ENCODE measurements at places on chromosomes 11 and 22. TPM values are rescaled to one million over a fixed set of nuclear protein-coding genes. Genes with fewer than 3 reads are reported as not detected.

DNA sequence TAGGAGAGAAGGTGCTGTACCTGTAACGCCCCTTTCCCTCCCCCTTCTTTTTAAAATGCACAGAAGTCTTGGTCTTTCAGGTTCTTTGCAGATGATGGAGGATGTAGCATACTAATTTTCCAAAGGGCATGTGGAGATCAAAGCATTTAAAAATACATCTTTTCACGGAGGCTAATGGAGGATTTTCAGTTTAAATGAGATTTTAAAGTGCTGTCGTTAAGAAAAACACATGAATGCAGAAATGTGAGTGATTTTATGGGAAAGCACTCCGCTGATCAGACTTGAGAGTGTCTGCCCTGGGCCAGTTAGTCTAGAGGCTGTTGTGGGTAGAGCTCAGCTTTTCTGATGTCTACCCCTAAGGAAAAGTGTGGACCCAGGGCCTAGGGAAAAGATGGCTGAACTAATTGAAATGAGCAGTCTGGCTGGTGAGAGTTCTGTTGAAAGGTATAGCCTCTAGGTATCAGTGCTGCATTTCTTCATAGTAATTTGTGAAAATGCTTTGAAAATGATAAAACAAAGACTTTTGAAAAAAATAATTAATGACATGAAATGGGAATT is 2.5 kb downstream of the AMOTL1 start:
- no peak for DNase-seq

- DNase-seq: peak; percentile 81
Observed at GRCh38 chr11:62671608-62672389, at the start of the genes LBHD1 and UQCC3. Gene LBHD1 (minus strand): TSS chr11:62672267. CDS start chr11:62670031, 2,236 bp downstream. Gene UQCC3 (plus strand): TSS chr11:62671673. CDS start chr11:62671746, 73 bp downstream.

GRCh38 chr22:47064016-47064415 is 301.6 kb downstream of the TBC1D22A start:
- DNase-seq: no peak

- no peak for DNase-seq
Observed at GRCh38 chr11:35566181-35566580, 40.8 kb upstream of the PAMR1 start.

DNA sequence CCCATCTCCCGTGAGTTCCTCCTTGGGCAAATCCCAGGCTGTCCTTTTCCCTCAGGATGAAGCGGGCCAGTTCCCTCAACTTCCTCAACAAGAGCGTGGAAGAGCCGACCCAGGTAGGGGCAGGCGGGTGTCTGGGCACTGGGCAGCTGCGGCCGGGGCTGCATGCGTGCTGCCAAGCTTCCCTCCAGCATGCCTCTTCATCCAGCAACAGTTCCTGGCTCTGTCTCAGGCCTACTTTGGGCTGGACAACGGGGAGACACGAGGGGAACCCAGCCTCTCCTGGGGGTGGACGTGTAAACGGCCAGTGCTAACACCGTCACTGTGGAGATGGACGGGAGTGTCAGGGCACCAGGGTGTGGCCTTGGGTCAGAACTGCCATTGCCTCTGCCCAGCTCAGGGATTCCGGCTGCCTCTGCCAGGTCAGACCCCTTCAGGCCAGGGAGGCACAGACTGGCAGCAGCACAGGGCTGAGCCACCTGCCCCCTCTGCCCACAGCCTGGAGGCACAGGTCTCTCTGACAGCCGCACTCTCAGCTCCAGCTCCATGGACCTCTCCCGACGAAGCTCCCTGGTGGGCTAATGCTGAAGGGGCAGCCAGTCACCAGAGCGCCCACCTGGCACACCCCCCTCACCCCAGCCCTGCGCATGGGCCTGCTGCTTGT is 1.9 kb upstream of the RAB1B start:
- DNase-seq: no peak

GRCh38 chr11:43833657-43834073 is 47.0 kb upstream of the ALKBH3 start:
- no peak for DNase-seq

- no peak for DNase-seq
Observed at GRCh38 chr11:85945788-85946187, 90.6 kb downstream of the CCDC83 start.

The GAS2L1 gene
- total RNA-seq: 19.4 TPM

- no peak for DNase-seq
Observed at GRCh38 chr11:125346179-125346530, 149.9 kb downstream of the FEZ1 start.

GRCh38 chr11:128707681-128708080 is 13.8 kb downstream of the FLI1 start:
- no peak for DNase-seq

- DNase-seq: no peak
Observed at GRCh38 chr11:128040603-128041002, 546.8 kb downstream of the ETS1 start.

GRCh38 chr11:110128161-110128560 is 35.0 kb downstream of the ZC3H12C start:
- no peak for DNase-seq

DNA sequence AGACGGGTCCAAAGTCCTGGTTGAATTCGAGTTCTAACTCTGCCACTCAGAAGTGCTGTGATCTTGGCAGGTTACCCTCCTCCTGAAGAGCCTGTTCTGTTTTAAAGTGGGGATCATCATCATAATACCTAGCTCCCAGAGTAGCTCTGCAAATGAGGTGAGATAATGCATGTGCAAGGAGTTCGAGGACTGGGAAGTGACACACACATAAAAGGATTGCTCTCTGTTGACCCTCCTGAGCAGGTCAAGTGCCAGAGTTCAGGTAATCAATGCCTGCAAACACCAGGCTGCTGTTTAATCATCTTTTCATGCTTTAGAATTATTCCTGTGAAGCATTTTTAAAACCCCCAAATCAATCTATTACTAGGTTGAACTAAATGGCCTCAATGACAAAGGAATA is 19.9 kb downstream of the RCN1 start:
- DNase-seq: no peak

DNA sequence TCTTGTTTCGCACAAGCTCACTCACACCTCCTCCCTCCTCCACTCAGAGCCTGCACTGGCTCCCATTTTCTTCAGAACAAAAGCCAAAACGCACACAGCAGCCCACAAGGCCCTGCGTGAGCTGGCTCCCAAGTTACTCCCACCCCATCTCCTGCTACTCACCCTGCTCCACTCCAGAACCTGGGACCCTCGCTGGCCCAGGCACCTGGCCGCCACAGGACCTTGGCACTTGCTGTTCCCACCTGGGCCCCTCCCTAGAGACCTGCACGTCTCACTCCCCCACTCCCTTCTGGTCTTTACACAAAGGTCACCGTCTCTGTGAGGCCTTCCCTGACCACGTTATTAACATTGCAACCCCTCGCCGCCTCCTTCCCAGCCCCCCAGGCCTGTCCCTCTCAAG is 945 bp upstream of the MFNG start:
- no peak for DNase-seq

The MRGPRX3 gene
- total RNA-seq: not detected

DNA sequence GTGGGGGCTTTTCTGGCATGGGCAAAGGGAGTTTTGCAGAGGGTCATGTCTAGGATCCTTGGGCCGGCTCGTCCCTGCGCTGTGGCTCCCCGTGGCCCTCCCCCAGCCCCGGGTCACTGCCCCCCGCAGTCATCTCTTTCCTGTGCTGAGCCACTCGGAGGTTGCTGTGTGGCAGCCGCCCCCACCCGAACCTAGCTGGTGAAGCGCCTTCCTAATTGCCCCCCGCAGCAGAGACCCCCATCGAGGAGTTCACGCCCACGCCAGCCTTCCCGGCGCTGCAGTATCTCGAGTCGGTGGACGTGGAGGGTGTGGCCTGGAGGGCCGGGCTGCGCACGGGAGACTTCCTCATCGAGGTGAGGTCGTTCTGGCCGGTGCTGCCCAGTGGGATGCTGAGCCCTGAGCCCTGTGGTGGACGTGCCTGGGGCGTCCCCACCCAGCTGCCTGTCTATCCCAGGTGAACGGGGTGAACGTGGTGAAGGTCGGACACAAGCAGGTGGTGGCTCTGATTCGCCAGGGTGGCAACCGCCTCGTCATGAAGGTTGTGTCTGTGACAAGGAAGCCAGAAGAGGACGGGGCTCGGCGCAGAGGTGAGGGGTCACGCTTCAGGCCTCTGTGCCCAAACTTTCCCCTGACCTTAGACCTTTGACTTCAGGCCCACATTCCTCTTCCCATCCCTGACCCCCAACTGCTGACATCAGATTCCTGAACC is 32.0 kb downstream of the SHANK3 start:
- DNase-seq: no peak

DNA sequence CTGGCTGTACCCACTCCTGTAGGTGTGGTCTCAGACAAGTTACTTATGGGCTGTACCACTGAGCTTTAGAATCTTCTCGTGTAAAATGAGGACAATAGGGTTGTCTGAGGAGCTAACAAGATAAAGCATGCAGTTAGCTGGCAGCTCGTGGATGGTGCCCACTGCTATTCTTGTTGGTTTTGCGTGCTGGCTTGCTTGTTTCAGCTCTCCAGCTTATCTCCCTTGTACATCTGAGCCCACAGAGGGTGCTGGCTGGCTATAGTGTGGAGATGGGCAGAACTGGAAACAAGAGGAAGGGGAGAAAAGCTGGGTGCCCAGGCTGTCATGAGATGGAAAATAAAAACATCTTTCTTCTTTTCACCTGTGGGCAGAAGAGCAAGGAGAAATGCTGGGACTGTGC is 46.5 kb upstream of the GALNT18 start:
- no peak for DNase-seq

DNA sequence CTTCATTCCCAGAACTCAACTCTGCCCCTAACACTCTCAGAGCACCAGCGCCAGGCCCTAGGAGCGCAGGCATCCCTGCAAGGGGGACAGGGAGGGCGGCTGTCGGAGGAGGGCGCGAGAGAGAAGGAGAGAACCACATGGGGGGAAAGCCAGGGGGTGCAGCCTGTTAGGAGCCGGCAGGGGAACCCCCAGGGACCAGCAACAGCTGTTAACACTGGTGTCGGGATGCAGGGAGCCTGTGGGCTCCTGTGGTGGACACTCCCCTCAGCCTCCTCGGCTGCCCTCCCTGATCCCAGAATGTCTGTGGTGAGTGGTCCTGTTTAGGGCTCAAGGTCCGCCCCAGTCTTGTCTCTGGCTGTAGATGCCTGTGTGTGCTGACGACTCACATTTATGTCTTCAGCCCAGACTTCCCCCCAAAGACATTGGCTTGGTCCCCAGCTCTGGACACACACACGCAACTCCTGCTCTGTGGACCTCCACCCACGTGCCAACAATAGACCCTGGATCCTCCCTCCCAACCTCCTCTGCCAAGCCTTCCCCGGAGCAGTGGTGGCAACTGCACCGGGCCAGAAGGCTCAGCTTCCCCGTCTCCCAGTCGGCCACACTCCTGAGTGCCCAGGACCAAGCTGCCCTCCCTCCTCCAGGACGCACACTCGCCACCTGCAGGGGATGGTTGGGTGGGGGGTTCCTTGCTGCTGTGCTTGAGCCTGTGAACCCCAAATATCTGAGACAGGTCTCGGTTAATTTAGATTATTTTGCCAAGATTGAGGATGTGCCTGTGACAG is 817 bp upstream of the IFITM5 start:
- DNase-seq: no peak

DNA sequence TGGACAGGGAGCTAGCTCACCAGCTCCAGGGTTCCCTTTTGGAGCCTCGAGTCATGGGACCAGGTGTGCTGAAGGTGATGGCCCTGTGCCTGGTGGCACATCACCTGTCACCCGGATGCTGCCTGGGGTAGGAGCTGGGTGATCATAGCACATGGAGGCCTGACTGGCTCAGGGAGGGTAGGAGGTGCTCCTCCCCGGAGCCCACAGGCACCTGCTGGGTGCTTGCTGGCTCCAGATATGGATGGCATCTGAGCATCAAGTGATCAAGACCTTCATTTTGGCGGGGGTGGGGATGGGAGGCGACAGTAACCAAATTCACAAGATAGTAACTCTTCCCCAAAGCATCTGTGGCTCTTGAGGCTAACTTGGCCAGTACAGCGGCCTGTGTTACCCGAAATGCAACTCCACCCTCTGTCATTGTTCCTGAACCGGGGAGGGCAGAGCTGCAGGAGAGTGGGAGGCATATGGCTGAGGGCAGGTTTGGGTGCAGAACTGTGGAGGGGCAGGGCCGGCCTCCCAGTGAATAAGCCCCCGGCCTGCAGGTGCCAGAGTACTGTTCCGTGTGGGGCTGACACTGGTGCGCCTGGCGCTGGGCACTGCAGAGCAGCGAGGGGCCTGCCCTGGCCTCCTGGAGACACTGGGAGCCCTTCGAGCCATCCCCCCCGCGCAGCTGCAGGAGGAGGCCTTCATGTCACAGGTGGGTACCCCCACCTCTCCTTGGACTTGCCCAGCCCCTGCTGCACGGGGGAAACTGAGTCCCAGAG is 4.7 kb downstream of the TBC1D10C start:
- DNase-seq: no peak
